Non-pigmented ciliary epithelial cell (primary cell): ENCODE measurements at places on chromosomes 5 and 9.

DNA sequence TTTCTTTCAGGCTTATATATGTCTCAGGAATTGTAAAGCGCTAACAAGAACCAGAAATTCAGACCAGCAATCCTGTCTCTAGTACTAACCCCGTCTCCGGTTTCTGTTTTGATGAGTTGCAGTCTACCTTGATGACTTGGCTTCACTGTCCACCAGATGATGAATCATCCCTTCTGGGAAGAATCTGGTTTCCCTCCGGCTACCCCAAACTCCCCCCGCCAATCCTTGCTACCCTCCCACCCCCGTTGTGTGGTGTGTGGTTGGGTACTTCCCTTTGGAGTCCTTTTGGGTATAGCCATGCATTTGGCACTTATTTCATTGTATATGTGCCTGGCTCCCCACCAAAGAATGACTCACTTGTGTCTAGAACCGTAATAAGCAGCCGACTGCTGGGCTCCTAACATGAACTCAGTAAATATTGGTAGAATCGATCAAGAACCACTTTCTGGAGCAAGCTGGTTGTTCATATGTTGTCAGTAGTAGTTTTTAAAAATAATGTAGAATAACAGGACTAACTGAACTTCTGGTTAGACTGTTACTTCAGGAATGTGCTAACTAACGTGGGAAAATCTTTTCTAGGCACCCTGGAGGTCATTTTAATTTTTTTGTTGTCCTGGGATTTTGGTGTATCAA lies 8.3 kb upstream of the TGFBI start:
- peak; percentile 93 for DNase-seq

DNA sequence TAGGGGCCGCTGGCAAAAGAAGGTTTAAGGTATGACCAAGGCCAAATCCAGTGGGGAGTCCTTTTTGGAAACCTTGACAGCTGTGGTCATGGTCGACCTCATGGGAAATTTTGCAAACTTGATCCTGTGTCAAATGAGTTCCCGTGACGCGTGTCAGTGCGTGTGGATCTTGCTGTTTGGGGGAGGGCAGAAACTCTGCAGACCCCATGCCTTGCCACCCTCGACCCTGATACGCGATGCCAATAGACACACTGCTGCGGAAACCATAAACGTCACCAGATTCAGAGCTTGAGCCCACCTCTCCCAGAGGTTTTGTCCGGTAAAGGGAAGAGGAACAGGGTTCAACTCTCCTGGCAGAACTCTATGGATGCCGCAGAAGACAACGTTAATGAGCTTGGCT lies 104.7 kb downstream of the ADAMTS2 start:
- no peak for DNase-seq

DNA sequence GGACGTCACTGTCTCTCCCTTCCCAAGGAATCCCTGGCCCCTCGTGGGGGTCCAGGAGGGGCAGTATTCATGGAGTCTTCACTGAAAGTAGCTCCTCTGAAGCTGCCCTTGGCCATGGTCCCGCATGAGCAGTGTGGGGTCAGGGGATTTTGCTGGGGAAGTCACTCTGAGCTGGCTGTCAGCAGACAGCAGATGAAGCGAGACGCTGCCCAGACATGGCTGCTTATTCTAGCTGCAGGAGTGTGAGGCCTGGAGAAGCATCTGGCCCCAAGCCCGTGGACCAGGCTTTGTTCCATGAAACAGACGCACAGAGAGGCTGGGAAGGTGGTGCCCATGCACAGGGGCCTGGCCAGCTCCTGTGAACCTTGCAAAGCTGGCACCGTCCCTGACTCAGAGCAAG lies 21.5 kb upstream of the ASS1 start:
- DNase-seq: no peak

DNA sequence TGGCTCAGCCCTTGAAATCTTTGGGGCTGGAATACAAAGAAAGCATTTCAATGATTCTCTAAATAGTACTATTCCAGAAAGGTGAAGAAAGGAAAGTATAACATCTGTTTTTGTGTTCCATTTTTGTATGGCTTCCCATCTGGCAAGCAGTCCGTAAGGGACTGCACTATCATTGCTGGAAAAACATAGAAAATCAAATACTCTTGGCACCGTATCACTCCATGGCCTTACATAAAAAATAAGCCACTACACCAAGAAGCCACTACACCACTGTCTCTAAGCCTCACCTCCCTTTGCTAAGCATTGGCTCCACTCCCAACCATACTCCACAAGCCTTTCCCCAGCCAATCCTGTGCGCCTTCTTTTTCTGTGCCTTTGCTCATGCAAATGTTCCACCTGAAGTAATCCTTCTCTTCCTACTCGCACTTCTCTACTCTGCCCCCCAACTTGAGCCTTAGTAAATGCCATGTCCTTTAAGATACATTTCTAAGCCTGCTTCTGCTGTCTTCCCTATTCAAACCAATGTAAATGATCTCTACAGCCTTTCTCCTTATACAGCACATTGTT lies 454.6 kb upstream of the TUSC1 start:
- DNase-seq: no peak

DNA sequence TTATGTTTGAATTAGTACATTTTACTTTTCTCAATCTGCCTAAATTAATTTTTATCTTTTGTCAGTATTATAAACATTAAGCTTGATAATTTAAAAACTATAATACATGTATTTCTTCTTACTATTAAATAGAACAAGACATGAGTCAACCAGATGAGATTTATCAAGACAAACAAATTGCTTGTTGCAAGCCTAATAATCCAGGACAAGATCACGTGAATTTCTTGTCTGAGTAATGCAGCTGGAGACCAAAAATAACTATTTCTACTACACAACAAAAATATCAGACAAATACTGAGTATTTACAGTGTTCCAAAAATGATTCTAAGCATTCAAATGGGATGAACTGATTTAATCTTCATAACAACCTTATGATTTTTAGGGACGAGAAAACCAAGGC lies 339.1 kb upstream of the PRR16 start:
- DNase-seq: no peak

DNA sequence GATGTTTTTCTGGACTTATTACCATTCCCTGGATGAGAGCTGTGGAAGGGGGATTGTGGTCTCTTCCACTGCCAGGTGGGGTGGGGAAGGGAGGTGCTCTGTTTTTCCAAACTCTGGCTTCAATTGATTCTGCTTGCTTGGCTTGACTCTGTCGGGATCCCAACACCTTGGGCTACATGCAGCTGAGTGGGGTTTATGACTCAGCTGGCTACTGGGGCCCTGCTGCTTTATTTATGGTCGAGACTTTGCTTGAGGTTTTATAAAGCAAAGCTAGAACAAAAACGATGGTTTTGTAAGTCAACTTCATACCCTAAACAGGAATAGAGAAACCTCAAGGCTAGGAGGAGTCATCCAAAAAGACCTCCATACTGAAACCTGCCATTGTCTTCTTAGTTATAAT lies 76.3 kb downstream of the AOPEP start:
- no peak for DNase-seq

DNA sequence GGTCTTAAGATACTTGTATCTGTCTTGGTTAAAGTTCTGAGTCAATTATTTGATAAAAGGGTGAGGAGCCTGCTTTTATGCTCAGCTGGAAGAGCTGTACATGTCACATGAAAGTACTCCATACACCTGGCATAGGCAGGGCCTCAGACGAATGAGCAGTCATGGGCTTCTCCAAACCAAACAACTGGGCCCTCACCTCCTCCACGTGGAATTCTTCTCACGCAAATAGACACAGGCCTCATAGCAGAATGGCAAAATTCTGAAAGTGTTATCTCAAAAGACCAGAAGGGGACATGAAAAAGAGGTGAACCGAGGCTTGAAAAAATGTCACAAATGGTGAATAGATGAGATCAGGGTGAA lies 48.6 kb downstream of the FAM240B start:
- no peak for DNase-seq

- no peak for DNase-seq
Measured at GRCh38 chr9:34571481-34571810, 18.1 kb downstream of the CNTFR start.

DNA sequence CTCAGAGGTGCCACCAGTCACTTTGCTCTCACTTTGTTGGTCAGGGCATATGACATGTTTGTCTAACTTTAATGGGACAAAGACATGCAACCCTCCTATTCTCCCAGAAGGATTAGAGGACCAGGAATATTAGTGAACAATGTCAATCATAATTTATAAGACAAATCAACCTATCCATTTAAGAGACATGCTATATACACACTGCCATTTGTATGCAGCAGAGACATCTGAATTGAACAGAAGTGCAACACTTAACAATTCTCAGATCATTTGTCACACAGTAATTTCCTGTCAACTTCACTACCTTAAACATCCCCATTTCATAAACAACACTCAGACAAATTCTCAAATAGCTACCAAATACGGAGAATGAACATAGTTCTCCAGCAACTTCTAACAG lies 273.6 kb upstream of the RGMB start:
- no peak for DNase-seq

GRCh38 chr5:123199527-123199926 lies 110.5 kb downstream of the PRDM6 start:
- no peak for DNase-seq

- no peak for DNase-seq
Measured at GRCh38 chr5:151288180-151288579, 15.4 kb downstream of the SLC36A3 start.

GRCh38 chr5:57442080-57442839 lies 40.4 kb downstream of the ACTBL2 start:
- peak; percentile 71 for DNase-seq

- no peak for DNase-seq
Measured at GRCh38 chr9:103014242-103014641, 19.1 kb downstream of the CYLC2 start.

GRCh38 chr5:158990979-158991775 lies 108.5 kb downstream of the EBF1 start:
- DNase-seq: no peak

DNA sequence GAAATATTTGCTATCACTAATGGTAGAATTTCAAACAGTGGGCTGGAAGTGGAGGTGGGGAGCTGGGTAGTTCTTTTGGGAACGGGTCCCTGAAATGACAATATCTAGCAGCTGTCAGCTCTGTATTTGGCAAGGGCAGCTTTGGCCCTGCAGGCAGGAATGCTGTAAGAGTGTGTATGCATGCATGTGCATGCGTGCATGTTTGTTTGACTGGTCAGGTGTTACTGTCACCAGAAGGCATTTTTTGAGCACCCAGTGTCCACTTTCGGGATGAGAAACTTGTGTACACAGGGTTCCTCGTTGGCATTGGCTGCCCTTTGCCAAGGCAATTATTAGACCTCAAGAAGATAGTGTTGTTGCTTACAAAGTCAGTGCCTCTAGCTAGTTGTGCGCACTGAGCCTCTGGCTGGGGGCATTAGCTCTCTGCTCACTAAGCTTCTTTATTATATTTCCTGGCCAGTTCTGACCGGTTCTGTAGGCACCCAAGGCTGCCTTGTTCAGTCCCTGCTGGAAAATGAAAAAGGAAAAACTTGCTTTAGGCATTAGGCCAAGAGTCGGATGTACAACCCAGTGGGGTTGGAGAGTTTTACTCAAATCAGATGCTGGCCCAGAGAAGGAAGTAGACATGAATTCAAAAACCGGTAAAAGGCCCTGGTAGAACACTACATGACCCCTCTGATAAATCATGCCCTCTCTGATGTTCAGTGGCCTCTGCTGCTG lies 2.0 kb downstream of the CYFIP2 start:
- no peak for DNase-seq

DNA sequence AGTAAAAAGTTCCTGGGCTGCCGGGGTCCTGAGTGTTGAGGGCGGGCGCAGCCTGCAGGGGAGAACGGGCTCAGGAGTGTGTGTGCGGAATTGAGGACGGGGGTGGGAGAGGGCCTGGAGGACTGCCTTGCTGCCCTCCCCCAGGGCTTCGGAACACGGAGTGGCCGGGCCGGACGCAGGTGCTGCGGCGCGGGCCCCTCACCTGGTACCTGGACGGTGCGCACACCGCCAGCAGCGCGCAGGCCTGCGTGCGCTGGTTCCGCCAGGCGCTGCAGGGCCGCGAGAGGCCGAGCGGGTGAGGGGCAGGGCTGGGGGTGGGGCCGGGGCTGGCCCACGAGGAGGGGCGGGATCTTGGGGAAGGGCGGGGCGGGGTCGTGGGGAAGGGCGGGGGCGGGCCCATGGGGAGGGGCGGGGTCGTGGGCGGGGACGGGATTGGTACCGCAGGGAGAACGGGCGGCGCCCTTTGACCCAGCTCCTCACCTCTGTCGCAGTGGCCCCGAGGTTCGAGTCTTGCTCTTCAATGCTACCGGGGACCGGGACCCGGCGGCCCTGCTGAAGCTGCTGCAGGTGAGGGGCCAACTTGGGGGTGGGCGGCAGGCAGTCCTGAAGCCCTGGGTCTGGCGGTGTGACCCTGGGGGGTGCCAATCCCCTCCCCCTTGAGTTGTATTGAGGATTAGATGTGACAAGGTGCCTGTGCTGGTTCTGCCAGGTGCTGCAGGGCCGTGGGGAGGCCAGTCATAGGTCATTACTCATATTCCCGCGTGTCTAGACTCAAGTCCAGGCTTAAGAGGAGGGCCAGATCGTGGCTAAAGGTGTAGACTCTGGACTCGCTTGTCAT lies 7.1 kb downstream of the FPGS start:
- no peak for DNase-seq

GRCh38 chr9:7094576-7094975 lies 336.8 kb downstream of the KDM4C start:
- no peak for DNase-seq

DNA sequence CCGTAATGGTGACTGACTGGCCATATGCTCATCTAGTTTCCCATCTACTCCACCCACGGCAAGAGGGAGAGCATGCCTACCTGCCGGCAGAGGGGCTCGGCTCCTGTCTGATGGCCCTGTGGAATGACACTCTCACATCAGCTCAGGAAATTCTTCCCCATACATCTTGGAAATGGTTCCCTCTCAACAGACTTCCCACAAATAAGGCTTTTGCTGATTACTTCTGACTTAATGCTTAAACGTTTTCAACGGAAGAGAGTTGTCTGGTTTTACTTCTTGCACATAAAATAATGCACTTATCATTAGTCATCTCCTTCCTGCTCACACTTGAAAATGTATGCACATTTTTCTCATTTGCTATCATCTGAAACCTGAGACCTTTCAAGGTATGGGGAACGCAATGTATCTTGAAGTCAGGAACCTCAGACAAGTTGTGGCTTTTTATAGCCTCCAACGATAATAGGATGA lies 129.5 kb downstream of the TTLL11 start:
- DNase-seq: peak; percentile 63

- no peak for DNase-seq
Measured at GRCh38 chr5:2686321-2687124, 65.0 kb downstream of the IRX2 start.

DNA sequence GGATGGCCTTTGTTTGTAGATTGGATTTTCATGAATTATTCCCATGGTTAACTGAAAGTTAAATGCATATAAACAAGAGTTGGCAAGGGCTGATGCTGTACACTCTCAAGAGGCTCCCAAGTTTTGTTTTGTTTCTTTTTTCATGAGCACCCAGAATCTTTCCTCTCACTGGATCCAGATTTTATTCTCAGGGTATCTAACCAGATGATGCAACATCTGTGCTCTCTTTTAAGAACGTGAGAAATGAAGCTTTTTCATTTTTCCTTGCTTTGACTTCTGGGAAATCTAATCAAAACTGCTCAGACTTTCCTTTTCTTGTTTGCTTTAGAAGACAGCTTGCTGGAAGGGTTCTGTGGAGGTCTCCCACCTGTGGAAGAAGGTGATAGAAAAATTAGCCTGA lies 142.7 kb upstream of the SLC12A2 start:
- DNase-seq: no peak
